ENCODE measurements at places on chromosomes 1 and 21.

DNA sequence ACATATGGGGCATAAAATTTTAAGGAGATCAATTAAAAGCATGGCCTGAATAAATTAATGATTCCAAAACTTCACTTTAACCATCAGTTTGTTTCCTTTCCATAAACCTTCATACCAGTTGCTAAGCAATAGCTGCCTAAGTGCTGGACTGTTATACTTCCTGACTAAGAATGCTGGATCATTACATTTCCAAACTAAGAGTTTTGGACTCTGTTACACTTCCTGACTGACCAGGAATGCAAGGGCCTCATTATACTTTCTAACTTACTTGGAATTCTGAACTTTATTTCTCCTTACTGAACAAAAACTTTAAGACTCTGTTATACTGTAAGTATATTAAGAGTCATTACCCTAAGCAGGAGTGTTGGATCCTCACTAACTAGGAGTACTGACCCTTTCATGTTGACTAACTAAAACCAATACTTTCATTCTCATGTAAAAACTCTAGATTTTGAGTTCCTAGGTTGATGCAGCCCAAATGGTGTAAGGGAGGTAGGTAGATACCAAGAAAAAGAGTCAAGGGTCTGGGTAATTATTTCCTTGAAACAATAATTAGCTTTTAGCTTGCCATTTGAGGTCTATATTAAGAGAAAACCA is 118.2 kb downstream of the FAF1 start:
- no peak for DNase-seq

- DNase-seq = no peak
Observed at GRCh38 chr1:58710190-58711085, 10.6 kb upstream of the MYSM1 start.

DNA sequence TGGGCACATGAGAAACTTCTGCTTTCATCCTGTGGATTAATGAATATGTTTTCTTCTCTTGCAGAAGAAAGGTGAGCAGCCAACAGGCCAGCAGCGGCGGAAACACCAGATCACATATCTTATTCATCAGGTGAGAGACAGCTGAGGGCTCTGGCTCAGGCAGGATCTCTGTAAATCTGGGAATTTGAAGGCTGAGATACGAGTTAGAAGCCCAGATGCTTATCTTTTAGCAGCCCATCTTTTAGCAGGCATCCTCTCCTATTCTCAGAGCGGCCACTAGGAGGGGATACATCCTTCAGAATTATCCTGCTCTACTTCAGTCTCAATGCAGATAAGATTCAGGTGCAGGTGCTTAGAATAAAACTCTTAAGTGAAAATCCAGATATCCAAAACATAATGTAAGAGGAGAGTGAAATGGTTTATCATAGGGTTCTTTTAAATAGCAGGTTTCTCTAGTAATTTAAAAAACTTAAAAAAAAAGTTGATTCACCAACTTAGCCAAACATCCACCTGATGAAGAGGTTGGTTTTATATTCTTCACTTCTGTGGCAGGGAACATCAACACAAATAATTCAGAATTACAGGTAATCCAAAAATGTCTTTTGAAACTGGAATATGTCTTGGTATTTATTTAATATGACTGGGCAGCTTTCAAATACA is 19.3 kb downstream of the SH2D2A start:
- DNase-seq = no peak

GRCh38 chr1:247529771-247530355 is 6.4 kb downstream of the OR2C3 start:
- DNase-seq = no peak

DNA sequence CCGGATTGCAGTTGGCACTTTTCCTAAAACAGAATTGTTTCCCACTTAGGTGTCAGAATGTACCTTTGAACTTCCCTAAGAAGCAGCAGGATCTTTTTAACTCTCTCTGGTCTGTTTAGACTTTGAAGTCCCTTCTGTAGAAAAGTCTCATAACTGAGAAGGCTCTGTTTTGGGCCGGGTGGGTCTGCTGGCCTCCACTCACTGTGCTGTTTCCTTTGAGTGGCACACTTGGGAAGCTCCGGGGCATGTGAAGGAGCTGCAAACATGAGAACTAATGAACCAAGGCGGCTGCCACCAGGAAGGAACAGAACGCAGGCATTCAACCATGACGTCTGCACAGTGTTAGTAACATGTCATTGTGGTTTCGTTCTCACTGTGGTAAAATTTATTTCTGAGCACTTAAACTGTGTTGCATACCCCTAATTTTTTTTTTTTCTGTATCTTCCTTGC is 19.5 kb upstream of the NCMAP start:
- no peak for DNase-seq

DNA sequence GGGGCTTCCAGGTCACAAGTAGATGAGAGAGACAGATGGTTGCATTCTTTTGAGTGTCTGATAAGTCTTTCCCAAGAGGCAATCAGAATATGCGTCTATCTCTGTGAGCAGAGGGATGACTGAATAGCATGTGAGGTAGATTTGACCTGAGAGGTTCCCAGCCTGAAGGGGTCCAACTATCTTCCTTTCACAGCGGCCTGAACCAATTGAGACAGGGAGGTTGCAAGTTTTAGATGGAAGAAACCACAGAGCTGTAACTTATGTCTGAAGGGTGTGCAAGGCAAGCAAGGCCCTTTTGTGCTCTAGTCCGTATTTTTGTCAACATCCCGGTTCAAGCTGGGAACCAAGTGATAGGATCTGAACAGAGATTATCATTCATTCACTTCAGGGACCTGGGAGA is 9.9 kb upstream of the RNF187 start:
- DNase-seq = no peak

DNA sequence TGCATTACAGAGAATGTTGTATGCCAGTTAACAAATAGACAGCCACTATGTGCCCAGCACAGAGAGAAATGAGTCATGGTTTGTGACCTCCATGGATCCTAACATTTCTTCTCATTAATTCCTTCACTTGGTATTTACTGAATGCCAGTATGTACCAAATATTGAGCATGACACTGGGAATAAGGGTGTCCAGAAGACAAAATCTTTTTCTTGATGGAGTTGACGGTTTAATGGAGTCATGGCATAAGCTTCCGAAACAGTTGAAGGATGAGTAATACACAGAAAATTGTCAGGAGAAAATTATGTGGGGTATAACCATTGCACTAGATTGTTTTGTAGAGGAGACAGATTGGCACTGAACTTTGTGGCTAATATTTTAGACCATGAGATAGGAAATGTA is 36.9 kb downstream of the PTGFR start:
- DNase-seq = no peak

- no peak for DNase-seq
Observed at GRCh38 chr1:207973898-207974568, 63.1 kb upstream of the CD34 start.

DNA sequence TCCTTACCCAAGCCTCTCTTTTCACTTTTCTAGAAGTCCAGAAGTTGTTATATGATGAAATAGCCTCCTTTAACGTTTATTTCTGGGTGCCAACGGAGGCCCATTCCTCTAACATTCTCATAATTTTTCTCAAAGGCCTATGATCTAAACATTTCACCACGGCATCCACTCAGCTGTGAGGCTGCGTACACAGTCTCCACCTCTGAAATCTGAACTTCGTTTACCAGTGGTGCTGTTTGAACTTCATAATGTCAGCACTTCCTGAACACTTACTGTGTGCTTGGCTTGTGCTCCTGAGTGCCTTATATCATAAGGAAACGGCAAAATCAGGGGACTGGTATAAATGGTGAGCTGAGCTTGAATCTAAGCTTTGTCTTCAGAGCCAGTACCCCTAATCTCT is 12.0 kb upstream of the RBP7 start:
- DNase-seq = no peak

DNA sequence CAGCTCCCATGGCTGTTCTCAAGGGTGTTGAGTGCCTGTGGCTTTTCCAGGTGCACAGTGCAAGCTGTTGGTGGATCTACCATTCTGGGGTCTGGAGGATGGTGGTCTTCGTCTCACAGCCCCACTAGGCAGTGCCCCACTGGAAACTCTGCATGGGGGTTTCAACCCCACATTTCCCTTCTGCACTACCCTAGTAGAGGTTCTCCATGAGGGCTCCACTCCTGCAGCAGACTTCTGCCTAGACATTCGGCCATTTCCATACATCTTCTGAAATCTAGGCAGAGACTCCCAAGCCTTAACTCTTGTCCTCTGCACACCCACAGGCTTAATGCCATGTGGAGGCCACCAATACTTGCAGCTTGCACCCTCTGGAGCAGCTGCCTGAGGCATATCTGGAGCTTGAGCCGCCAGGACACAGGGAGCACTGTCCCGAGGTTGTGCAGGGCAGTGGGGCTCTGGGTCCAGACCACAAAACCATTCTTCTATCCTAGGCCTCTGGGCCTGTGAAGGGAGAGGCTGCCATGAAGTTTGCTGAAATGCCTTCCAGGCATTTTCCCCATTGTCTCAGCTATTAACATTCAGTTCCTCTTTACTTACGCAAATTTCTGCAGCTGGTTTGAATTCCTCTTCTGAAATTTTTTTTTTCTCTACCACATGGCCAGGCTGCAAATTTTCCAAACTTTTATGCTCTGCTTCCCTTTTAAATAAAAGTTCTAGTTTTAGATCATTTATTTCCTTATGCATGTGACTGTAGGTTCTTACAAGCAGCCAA is 8.8 kb upstream of the CAPN8 start:
- DNase-seq = no peak

- peak; percentile 51 for DNase-seq
Observed at GRCh38 chr1:107135463-107135862, 5.4 kb upstream of the NTNG1 start.

GRCh38 chr1:44536357-44537209 is 131.5 kb downstream of the RNF220 start:
- DNase-seq = no peak

DNA sequence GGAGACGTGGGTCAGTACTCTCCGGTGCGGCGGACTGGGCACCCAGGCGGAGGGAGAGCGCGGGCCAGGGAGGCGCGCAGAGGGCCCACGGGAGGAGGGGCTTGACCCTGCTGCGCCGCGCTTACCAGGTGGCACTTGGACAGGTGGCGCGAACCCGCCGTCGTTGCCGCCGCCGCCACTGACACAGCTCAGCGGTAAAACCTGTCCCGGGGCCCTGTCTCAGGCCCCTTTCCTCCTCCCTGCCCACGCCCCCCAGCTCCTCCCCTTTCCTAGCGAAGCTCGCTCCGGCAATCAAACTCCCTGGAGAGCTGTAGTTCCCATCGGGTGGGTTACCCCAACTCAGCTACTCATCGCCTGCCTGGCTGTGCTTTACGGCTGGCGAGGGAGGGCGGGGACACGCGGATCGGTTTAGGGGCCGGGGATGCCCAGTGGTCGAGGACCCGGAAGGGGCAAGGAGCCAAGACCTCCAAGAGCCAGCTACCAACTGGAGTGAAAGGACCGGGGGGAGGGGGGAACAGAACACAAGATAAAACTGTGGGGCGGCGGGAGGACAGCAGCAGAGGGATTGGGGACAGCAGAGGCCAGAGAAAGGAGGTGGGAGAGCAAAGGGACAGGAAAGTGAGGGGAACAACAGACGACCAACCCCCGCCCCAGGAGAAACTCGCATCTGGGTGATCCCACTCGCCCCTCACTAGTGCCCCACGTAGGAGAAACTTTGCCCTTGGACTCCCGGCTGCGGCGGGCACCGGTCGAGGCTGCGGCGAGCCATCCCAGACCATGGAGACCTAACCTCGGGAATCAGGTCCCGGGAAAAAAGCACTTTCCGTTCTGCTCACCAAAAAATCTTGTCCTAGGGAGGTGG is 2.9 kb downstream of the GFI1 start:
- DNase-seq = peak; percentile 34

DNA sequence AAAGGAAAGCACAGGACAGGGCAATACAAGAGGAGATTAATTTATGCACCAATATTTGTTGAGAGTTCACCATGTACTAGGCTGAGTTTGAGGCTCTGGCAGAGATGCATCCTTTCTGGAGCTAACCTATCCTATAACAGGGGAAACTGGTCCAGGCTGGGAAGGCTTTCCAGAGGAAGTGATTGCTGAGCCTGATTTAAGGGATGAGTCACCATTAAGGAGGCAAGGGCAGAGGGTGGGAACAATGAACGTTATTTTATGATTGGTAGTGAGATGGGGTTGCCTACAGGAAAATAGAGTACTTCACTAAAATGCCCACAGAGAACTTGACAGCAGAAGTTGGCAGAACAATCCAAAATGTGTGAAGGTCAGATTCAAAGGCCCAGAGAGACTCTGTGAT is 141.4 kb downstream of the PLPP3 start:
- DNase-seq = no peak

DNA sequence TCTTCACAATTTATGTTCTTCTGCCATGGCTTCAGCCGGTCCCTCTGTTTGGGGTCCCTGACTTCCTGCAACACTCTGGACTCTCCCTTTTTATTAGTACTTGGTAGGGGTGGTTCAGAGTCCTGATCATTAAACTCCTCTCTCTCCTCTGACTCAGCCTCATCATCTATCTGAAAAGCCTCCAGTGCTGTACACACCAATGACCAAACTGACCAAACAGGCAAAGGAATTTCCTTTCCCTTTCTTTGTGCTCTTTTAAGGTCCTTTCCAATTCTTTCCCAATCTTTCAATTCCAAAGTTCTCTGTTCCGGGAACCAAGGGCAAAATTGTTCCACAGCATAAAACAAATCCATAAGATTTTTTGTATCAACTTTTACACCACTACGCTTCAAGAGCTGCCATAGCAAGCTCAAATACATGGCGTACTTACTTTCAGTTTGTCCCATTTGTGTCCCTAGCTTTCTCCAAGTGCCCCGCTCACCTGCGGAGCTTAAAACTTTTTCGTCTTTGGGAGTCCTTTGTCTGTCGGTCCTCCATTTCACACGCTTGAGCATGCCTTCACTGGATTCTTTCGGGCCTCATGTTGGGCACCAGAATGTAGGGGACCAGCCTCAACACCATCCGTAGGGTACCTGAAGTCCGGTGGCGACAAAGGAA is 9.6 kb downstream of the DAP3 start:
- DNase-seq = no peak

GRCh38 chr1:16046842-16047241 is 3.3 kb downstream of the CLCNKB start:
- DNase-seq = no peak

- DNase-seq = peak; percentile 14
Observed at GRCh38 chr21:44290327-44291077, 4.8 kb downstream of the AIRE start.

DNA sequence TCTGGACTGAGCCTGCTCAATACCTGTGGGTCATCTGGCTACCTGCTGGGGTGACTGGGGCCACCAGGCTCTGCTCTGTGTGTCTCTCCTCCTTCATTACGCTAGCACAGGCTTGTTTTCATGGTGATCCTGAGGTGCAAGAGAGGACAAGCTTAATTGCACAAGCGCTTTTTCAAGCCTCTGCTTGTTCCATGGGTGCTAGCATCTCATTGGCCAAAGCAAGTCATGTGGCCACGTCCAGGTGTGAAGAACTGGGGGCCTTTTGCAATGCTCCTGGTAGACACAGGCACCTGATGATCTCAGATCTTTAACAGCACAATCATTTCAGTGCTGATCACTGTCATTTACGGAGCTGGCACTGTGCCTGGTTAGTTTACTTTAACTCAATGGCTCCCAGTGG is 114.6 kb downstream of the KAZN start:
- DNase-seq = no peak

GRCh38 chr1:114345930-114346479 is 165.0 kb downstream of the TRIM33 start:
- DNase-seq = peak; percentile 58
